Stimulated activated CD4-positive, alpha-beta T cell treated with anti-CD3 and anti-CD28 coated beads, TNF-alpha, amount 100 ng/mL, for 24 hours (primary cell): ENCODE measurements at places on chromosomes 2 and 18.
A peak's percentile ranks its signal among the peaks of the same experiment; 100 is the strongest.

GRCh38 chr2:79833235-79833878, 320.5 kb downstream of the CTNNA2 start:
- no peak for DNase-seq

- DNase-seq, result peak; percentile 67
Observed at GRCh38 chr2:43133708-43134570, 92.5 kb downstream of the ZFP36L2 start.

- no peak for DNase-seq
Observed at GRCh38 chr2:67650291-67651133, 253.4 kb downstream of the ETAA1 start.

DNA sequence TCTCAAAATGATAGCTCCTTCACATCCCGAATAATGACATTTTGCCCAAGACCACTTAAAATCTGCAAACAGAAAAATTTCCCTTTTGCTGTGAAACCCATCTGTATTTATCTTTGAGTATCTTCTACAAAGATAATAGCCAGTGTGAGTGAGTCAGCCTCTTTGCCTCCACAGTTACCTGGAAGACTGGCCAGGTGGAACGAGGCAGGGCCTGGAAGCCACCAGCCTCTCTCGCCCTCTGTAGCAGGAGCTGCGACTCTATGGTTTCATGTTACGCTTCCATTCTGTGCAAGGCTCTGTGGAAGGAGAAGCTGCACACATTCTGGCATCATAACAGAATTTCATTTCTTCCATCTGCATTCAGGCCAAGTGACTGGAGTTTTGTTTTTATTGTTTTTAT, 9.5 kb downstream of the ELP2 start:
- no peak for DNase-seq

DNA sequence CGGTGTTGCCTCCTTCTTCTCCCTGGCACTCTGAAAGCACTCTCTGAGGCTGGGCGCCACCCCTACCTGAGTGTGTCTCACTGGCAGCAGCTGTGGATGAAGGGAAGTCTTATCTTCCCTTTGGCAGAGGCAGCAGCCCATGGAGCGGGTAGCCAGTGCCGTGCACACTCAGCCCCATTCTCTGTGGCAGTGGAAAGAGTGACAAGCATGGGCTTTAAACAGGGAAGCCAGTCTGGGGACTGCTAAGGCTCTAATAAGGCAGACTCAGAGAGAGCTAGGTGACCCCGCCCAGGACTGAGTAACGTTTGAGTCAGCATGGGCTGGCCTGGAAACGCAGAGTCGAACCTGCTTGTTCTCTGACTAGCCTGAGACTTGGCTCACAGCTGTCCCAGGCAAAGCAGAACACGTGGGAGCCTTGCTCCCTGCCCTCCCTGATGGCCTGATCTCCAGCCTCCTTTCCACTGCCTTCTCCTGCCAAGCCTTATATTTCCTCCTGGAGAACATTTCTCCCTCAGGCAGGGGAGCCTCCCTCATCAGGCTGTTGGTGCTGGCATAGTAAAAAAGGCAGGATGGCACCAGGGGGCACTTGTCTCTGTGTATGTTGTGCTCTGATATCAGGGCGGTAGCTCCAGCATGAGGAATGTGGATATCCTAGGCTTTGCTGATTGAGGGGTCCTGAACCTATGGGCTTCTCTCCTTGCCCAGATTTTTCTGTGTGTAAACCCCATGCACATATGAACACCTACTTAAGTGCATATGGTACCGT, 93.9 kb upstream of the LGALSL start:
- peak; percentile 46 for DNase-seq

GRCh38 chr2:18194161-18194560, 315.7 kb downstream of the KCNS3 start:
- no peak for DNase-seq

GRCh38 chr2:107107351-107107750, 221.4 kb upstream of the ST6GAL2 start:
- DNase-seq, result no peak

DNA sequence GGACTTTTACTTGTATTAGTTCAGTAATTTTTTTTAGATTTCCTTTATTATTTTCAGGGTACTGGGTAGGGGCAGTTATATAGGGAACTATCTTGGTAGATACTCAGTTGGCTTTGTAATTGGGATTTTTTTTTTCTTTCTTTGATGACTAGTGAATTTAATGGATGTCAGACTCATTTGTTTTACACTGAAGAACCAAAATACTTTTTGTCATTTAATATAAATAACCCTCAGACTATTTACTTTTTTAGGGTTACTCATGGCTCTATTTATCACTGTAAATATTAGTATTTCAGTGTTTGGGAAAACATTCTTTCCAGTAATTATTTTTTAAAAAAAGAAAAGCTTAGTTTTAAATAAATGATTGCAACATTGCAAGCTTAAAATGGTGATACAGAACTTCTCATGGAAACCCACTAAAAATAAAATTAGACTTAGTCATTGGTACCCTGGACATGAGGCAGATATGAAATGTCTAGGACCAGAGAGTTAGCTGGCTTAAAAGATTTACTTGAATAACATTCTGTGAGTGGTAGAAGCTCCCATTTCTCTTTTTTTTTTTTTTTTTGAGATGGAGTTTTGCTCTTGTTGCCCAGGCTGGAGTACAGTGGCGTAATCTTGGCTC, 74.4 kb upstream of the CYP20A1 start:
- DNase-seq, result no peak

DNA sequence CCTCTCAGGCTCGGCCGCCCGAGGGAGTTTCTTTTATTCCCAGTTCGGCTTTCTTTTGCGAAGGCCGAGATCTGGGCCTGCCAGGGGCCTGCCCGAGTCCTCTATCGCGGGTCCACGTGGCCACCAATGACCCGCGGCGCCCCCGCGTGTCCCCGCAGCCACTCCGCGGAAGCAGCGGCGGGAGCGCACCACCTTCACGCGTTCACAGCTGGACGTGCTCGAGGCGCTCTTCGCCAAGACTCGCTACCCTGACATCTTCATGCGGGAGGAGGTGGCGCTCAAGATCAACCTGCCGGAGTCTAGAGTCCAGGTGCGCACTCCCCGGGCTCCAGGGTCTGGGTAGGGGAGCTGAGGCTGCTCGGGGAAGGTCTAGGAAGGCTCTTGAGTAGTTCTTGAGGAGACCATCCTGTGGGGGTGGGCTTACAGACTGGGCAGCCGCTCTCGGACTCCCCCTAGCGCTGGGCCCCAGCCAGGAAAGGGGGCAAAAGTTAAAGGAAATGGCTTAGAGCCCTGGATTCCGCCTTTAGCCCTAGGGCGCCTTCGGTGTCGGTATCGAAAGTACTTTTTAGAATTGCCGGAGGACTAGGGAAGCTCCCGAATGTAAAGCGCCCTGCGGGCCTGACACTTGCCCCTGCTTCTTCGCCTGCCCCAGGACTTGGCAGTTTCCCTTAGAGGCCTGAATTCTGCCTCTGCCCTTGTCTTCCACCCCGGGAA, 3.4 kb downstream of the OTX1 start:
- no peak for DNase-seq

DNA sequence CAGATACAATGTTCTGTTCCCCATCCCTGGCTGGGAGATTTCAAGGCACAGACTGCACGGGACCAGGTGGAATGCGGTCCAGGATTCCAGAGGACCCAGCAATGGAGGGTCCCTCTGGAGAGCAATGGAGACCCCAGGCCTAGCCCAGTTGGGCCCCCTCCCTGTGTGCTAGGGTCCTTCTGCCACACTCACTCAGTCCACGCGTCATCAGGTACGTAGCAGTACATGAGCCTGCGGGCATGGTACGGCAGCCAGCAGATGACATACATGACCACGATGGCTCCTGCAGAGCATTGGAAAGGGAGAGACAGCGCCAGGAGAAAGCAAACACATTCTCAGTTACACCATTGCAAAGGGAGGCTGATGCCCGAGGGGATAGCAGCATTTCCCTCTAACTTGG, 10.1 kb downstream of the NTSR2 start:
- DNase-seq, result no peak

GRCh38 chr2:241890524-241891235, 21.2 kb downstream of the RTP5 start:
- no peak for DNase-seq
